Fibroblast of mammary gland (primary cell): ENCODE measurements at places on chromosomes 16 and 17.
A peak's percentile ranks its signal among the peaks of the same experiment; 100 is the strongest.

- peak; percentile 67 for DNase-seq
Measured at GRCh38 chr16:29678691-29679267, at the start of gene QPRT. QPRT (plus strand) TSS chr16:29679180; CDS start chr16:29679198, 18 bp downstream.

DNA sequence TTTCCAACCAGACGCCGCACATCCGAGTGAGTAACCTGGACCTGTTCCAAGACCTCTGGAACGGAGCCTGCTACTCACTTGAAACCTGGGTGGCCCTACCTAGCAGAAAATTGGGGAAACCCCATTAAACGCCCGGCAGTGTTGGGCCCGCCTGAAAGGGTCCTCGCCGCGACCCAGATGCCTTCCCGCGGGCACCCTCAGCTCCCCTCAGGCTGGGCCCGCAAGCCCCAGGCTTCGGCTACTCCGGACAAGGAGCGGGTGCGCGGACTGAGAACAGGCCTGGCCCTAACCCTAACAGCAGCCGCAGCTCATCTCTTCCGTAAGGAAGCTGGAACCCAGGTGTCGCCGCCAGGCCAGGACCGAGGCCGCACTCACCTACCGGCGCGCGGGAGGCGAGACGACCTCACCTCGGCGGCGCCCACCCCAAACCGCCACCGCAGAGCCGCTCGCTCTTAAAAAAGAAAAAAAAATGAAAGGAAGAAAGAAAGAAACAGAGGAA, 344 bp downstream of the PSME3IP1 start:
- peak; percentile 84 for DNase-seq

- no peak for DNase-seq
Measured at GRCh38 chr17:17952691-17953090, 19.5 kb downstream of the TOM1L2 start.

- DNase-seq: peak; percentile 59
Measured at GRCh38 chr17:51372345-51373004, 112.1 kb downstream of the UTP18 start.

GRCh38 chr17:82101767-82102679, 4.0 kb upstream of the FASN start:
- no peak for DNase-seq

- no peak for DNase-seq
Measured at GRCh38 chr16:20952139-20952920, 51.8 kb downstream of the LYRM1 start.

GRCh38 chr17:48126532-48126850, 18.9 kb downstream of the SNX11 start:
- no peak for DNase-seq

GRCh38 chr17:63365366-63366240, 80.5 kb downstream of the CYB561 start:
- DNase-seq: peak; percentile 38

- no peak for DNase-seq
Measured at GRCh38 chr16:73543970-73544599, 496.2 kb upstream of the ZFHX3 start.

DNA sequence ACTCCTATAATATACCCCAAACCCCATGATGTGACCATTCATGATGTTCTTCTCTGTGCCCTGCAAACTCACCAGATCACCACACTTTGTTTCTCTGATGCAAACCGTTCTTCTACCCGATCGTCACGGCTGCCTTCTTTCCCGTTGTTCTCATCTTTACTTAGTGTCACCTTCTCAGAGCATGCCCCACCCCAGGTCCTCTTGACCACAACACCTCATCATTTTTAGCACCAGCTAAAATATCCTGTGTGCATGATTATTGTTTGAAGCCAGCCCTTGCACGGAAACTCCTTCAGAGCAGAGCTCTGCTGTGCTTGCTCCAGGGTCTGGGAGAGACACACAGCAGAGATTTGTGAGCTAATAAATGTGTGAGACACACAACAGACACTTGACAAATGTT, 38.9 kb upstream of the CREBBP start:
- no peak for DNase-seq

GRCh38 chr16:74776926-74777325, 2.3 kb upstream of the FA2H start:
- no peak for DNase-seq

GRCh38 chr17:78375401-78376151, 2.9 kb upstream of the PGS1 start:
- peak; percentile 99 for DNase-seq

- DNase-seq: peak; percentile 81
Measured at GRCh38 chr17:57889892-57890856, 40.3 kb upstream of the MRPS23 start.

GRCh38 chr17:48162946-48163506, 55.5 kb downstream of the SNX11 start:
- DNase-seq: no peak

DNA sequence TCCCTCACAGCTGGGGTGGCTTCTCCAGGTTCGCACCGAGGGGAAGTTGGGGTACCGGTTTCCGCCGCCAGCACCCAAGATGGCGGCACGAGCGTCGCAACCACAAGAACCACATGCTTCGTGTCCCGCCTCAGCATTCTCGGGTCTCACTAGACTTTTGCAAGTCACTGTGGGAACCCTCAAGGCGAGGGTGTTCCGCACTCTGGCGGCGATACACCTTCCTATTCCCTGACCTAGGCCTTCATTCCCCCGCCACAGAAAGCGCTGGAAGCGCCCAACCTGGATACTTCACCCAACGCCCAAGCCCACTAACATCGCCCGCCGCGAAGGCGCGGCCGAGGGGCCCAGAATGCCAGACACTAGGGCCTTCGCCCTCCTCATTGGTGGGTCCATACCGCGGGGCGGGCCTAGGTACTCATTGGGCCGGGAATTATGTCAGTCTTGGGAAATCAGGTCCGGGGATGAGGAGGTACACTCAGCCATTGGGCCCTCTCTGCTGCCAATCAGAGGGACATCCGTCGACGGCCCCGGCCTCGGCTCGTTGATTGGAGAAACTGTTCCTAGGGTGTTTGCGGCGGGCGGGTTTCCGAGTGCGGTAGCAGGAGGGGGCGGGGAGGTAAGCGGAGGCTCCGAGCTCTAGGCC, at the start of gene NFE2L1:
NFE2L1 (plus strand) TSS at position 619 of the 643 bp plus-strand sequence. CDS start 2,760 bp downstream, outside the sequence.
- DNase-seq: peak; percentile 100

DNA sequence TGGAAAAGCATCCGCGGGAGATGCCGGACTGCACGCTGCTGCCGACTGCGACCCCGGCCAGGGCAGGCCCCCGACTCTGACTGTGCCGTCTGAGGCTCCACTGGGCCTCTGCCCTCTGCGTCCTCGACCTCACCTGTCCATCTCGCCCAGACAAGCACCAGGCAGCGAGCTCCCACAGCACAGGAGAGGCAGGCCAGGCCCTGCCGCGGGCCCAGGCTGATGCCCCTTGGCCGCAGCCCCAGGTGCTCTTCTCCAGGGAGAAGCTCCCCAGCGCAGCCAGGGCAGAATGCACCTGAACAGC, 98.1 kb upstream of the DNAH17 start:
- DNase-seq: no peak

DNA sequence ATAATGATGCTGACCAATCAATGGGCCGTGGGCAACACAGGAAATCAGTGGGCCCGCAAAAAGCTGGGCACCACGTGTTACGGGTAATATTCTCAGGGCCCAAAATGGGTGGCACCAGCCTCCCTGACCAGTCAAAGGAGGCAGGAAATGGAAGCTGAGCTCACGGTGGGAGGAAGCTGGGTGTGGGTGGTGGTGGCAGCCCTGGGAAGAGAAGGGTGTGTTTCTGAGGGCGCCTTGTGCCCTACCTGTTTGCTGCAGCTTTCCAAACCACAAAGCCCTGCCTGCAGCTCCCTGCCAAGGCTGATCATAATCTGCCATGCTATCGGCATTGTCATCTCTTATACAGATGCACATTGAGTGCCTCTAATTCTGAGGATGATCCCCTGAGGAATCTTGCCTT, 457.9 kb downstream of the SLC39A11 start:
- no peak for DNase-seq

GRCh38 chr17:79746889-79747507, 16.3 kb downstream of the ENPP7 start:
- no peak for DNase-seq

- DNase-seq: peak; percentile 32
Measured at GRCh38 chr16:73025151-73025855, 22.6 kb downstream of the ZFHX3 start.

GRCh38 chr16:30147843-30148510, 25.0 kb upstream of the MAPK3 start:
- no peak for DNase-seq

- peak; percentile 24 for DNase-seq
Measured at GRCh38 chr17:75703591-75703990, 17.7 kb upstream of the ITGB4 start.

DNA sequence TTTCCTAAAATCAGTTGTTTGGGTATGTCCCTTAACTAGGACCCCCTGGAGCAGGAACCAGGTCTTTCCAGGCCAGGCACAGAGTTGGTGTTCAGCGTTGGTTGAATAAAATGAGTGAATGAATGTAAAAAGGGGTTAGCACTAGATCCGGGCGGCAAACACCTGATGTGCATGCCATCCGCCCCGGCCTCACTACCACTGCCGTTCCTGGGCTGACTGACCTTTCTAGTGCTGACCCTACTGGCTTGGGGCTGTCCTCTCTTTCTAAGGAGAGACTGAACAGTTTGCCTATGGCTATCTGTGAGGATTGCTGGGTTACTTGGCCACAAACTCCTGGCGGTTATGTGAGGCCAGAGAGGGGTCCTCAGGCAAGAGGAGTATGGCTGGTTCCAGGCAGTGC, 10.1 kb upstream of the PHF12 start:
- DNase-seq: no peak

- no peak for DNase-seq
Measured at GRCh38 chr16:79468121-79468552, 132.4 kb downstream of the MAF start.

DNA sequence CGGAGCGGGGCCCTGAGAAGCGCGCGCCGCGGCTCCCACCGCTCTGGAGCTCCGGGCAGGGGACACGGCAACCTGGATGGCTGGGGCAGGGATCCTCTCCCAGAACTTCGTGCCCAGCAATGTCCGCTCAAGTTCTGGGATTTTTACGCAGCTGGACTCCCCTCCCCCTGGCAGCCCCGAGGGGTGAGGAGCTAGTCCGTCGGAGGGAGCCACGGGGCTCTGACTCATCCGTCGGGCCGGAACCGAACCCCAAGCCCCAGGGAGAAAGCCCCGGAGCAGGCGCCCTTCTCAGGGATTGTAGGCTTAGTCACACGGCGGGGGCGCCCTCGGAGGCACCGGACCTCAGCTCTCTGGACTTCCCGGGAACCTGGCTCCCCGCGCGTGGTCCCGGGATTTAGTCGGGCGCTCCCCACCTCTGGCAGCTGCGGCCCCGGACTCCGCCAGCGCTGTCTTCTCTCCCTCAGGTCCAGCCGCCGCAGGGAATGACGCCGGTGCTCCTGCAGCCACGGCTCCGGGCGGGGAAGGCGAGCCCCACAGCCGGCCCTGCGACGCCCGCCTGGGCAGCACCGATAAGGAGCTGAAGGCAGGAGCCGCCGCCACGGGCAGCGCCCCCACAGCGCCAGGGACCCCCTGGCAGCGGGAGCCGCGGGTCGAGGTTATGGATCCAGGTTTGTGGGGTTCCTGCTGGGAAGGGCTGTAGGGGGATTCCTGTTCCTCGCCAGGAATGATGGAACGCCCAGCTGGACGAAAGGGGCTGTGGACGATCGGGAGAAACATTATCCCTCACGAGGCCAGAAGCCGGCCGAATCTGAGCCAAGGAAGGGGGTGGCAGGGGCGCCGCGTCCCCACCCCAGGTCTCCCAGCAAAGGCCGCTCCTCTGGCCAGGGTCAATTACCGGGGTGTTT, 830 bp downstream of the SPHK1 start:
- DNase-seq: peak; percentile 90

GRCh38 chr16:4987580-4988374, 29.6 kb downstream of the SEC14L5 start:
- DNase-seq: no peak

DNA sequence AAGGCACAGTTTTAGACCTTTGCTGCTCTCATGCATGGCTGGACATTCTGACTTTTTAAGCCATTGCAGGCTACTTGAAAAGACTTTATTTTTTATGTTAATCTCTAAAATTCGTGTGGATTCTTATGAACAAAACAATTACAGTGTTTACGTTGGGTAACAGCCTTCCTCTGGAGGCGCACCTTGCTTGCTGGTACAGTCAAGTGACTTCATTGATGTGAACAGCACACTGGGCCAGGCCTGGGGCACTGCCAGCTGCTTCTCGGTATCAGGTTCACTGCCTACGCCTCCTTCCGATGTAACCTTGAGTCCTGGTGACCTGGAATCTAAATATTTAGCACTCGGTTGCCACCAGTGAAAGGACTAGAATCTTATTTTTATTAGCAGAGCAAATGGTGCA, 27.8 kb downstream of the MARCHF10 start:
- no peak for DNase-seq

- no peak for DNase-seq
Measured at GRCh38 chr16:10980813-10981212, 36.4 kb downstream of the CLEC16A start.

GRCh38 chr17:61325382-61326073, 74.1 kb upstream of the TBX2 start:
- peak; percentile 93 for DNase-seq

GRCh38 chr17:73855720-73856333, 211.6 kb upstream of the SDK2 start:
- DNase-seq: peak; percentile 90

DNA sequence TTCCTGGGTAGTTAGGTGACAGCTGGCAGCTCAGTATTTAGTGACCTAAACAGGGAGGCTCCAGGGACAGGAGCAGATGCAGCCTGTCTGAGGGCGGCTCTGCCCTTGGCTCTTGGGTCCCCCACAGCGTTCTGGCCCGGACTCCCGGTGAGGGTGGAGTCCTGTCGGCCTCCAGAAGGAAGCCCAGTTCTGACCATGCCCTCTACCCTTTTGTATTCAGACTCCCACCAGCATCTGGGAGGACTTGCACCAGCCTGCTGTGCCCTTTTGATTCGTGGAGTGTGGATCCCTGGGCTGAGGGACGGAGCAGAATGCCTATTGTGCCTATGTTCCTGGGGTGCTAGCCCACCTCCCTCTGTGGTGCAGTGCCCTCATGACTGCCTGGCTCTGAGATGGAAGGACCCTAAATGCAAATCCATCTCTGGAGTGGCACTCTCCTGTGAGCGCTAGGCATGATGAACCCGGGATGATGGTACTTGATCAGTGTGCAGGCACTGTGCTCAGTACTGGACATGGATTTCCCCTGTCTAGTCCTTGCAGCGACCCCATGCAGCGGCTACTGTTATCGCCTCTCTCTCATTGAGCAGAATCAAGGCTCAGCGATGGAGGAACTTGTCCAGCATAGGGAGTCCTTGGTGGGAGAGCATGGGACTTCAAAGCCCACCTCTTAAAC, 123.1 kb downstream of the SNX29 start:
- DNase-seq: no peak

DNA sequence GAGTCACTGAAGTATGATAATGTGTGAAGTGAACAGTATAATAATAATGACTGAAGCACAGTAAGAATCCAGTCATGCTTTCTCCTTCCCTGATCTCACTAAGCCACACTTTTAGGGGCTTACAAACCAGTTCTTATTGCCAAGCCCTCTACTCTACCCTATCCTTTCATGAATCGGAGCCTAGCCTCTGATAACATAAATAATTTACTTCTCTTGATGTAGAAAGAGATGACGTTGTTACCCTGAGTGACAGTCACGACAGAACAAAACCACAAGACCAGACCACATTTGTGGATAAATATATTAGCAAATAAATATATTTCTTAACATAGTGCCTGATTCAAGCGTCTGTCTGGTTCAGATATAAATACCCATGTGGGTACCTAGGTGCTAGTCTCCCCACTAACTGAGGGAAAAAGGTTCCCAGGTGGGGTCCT, 1.4 kb upstream of the SUPT4H1 start:
- no peak for DNase-seq
